ENCODE measurements at places on chromosomes 16 and 17.

DNA sequence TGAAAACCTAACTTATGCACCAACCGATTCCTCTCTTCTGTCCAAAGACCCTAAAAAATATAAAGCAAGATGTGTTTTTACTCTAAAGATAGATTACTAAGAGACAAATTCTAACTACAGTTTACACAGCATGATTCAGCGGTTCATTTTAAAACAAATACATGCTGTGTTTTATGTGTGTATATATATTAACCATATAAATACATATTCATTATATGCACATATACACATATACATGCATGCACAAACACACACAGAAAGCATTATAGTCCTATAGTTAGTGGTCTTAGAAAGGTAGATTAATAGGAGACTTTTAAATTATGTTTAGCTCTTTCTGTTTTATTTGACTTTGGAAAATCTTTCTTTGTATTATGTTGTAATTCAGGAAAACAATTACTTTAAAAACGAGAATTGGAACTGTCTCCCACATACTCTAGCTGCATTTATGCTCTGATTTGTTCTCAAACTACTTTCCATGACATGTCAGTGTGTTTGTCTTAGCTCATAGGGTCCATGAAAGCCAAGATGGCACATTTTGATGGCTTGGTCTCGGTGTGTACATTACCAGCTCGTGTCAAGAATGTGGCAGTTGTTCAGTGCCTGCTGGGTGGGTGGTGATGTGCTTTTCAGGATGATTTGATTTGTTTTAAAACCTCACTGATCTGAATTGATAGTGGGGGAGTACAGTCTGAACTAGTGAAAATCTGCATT is 548.8 kb upstream of the SALL1 start:
- DNase-seq, result no peak

DNA sequence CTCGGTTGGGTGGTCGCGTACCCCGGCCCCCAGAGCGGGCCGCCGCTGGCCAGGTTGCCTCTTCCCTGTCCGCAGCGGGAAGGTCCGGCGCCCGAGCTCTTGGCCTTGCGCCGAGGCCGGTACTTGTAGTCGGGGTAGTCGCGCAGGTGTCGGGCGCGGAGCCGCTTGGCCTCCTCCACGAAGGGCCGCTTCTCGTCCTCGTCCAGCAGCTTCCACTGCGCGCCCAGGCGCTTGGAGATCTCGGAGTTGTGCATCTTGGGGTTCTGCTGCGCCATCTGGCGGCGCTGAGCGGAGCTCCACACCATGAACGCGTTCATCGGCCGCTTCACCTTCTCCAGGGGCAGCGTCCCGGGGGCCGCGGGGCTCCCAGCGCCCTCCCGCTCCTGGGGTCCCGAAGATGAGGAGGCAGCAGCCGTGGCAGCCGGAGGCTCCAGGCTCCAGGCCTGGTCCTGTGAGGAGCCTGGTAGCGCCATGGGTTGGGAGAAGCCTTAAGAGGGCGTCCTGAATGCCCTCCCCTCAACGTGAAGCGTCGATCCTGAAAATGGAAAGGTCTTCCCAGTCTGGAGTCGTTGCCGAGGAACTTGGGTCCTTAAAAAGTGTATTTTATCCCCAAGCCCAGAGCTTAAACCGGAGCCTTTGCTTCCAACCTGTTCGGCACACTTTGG is 558 bp downstream of the SOX15 start:
- peak; percentile 42 for DNase-seq

DNA sequence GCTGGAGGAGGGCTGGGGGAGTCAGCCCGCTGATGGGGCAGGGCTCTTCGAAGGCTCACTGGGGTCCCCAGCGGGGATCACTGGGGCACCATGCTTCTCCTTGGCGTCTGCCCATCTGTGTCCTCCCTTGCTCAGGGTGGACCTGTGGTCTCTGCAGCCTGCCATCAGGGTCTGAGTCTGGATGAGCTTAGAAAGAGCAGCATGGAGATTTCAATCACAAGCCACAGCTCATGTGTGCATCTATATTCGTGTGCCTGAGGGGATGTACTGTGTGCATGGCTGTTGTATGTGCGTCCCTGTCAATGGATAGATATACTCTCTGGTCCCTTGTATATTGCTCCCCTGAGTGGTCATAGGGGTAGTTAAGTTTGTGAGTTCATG is 126.6 kb upstream of the SDK2 start:
- no peak for DNase-seq

DNA sequence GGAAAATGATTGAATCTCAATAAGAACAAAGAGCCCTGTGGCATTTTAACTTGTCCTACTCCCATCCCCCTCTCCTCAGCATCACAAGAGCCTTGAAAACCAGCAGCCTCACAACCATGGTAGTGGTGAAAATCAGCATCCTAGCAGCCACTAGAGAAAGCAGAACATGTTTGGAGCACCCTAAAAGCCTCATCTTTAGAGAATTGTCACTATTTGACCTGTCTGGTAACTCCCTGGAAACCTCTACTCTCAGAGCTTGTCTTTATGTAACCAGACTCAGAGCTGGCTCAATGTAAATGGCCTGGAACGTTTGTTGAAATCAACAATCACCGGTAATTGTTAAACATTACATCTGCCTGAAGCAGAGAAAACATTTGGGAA is 70.8 kb downstream of the MMD start:
- DNase-seq, result no peak

DNA sequence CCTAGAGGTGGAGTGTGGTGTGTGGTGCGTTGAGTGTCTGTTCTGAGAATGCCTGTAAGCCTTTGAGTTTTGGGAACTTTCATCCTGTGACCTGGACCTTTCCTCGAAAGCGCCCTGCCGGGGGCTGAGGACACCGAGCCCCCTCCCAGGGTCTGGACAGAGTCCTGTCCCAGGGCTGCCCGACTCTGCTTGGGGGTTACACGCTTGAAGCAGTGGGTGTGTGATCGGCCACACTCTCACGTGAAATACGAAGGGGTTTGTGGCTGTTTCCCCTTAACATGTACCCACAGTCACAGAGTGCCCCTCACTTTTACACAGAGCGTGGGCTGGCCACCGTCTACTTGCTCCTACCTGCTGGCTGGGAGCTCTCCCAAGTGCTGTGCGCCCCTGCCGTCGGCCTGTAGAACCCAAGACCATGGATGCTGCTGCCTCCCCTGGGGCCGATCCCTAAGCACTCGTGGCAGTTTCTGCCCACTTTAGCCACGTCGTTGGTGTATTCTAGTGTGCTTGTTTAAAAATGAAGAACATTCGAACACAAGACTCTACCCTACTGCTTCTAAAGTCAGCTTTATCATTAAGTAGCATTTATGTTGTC is 6.8 kb downstream of the ZNF750 start:
- DNase-seq, result no peak

DNA sequence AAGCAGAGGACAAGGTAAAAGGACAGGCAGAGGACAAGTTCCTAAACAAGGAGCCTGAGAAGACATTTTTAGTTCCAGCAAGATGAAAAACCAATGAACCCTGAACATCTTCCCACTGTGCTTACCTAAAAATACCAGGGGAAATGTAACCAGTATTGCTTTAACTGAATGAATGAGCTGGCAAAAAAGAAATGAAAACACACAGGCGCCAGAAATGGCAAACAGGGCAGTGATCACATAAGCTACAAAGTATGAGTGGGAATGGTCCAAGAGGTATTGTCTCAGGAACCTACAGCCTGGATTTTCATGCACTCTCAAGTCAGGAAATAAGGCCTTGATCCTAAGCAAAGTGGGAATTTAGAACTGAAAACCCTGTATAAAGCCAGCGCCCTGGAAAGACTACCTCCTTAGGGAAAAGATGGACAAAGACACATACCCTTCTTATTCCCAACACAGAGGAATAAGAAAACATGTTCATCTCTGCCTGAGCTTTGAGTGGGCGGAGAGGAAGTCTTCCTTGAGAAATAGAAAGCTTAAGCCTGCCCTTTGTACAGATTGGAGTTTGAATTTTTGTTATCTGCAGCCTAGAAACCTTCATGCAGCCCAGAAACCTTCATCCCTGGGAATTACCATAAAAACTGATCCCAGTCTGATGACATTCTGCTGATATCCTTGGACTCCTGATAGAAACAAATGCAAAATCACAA is 2.1 kb downstream of the CMTM2 start:
- DNase-seq, result no peak

- peak; percentile 8 for DNase-seq
These were observed 19.8 kb downstream of the HOXB1 start for GRCh38 chr17:48510761-48511604.

DNA sequence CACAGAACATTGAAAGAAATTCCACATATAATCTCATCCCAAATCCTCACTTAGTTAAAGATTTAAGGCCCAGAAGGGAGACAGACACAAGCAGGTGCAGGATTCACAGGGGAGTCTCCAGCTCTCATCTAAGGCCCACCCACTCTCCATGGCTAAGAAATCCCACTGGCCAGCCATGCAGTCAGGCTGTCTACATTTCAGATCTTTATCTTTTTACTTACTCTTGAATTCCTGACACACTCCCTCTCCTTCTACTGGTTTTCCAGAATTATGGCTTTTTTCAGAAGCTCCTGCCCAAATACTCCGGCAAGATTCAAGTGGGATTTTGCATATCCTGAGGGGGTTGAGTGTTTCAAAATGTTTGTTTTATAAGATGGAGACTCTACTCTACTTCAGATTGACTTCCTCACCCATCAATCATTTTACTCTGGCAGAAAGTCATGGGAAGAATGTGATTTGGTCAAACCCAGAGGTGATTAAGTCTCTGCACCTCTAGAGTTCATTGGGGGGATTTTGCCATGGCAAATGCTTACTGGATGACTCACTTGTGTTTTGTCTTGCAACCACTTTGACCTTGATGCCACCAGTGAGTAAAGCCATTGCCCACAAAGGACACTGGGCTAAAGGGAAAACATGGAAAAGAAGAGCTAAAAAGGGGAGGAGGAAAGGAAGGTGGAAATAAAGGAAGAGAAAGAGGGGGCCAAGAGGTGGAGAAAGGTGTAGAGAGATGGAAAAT is 688.8 kb upstream of the SALL1 start:
- no peak for DNase-seq

GRCh38 chr17:48569674-48570324 is 8.4 kb downstream of the HOXB4 start:
- no peak for DNase-seq

GRCh38 chr17:27919079-27919478 is 25.9 kb upstream of the LYRM9 start:
- DNase-seq, result no peak

DNA sequence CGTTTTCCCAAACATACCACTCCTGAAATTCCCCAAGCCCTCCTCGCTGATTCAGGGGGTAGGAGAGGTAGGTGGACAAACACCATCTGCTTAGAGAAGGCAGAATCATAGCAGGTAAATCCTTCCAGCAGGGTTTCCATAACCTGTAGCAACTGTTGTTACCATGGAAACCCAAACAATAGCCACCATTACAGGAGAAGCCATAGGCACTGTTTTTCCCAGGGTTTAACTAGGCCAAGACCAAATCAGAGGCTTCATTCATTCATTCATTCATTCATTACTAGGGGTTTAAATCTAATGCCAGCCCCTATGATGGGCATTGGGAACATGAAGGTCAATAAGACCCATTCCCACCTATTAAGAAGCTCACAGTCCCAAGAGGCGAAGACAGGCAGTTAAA is 25.5 kb upstream of the CIITA start:
- DNase-seq, result no peak

DNA sequence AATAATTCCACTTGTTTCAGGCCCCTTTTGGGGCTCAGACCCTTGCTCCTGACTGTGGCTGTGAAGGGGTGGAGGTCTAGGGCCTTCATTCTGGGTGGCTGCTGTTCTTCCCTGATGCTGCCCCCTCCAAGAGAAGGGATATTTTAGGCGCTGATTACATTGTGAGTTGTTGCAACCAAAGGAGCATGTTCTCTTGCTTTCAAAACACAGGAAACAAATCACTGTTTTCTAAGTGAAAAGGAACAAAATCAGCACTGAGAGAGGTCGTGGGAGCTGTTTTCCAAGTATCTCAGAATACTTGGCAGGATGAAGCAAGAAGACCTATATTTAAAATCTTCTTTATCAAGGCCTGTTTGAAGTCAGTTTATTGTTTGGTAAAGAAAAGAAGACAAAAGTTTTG is 25.3 kb upstream of the SEC14L1 start:
- DNase-seq, result no peak

DNA sequence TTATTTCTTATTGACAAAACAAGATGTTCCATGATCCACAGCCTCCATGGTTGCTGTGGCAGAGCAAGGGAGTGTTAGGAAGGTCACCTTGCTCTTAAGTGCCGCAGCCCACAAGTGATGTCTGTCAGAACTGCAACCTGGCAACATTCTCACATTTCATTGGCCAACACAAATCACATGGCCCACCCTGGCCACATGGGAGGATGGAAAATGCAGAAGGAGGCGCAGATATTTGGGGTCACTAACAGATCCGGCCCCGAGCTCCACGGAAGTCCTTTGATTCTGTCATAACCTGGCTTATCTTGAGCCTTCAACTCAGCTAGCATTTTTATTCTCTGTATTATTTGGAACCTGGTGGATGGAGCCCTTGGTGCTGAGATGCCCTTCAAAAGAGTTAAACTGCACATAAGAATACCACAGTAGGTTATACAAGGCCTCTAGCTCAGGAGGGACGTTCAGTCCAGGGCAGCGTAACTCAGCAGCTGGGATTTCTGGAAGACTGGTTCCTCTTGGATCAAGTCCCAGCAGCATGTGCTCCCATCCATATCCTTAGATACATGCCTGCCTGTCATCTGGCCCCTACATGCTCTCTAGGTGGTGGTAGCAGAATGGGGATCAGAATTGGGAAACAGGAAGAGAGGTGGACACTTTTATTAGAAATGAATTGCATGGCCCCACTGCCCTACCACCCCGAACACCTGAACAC is 508.1 kb downstream of the HAPSTR1 start:
- no peak for DNase-seq

- DNase-seq, result no peak
These were observed 443.4 kb upstream of the SOX9 start for GRCh38 chr17:71677439-71677838.

DNA sequence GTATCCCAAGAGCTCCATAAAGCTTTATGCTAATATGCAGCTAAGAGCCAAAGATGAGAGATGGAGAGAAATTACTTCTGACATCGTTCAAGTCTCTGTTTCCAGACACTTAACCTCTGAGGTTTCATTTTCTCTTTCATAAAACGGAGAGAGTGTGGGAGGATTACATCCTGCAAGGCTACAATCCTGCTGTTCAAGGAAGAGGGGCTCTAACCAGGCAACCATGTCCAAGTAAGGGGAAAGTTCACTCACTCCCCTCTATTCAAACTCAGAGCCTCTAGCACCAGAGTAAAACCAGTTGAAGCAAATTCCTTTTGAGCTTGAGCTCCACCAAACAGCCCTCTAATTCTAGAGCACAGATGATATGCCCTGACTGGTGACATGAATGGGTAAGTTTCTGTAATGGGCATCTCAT is 397.4 kb downstream of the NPIPA8 start:
- DNase-seq, result no peak

DNA sequence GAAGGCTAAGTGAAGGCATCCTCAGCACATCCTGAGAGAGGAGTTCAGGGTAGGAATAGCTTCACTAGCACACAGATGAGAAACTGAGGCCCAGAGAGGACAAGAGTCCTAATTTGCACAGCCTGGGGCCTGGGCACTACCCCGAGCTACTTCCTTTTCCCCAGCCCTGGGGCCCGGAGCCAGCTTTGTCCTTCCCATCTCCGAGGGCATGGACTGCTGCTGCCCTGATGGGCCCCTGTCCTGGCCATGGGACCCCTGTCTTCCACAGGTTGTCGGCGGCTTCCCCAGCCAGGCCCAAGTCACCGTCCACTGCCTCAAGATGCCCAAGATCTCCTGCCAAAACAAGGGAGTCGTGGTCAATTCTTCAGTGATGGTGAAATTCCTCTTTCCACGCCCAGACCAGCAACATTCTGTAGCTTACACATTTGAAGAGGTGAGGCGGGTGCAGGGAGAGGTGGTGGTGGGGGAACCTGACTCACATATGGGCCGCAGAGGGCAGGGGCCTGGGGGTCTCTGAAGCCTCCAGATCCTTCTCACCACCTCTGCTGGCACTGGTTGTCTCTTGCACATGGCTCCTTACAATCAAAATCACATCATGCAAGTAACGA is 11.4 kb upstream of the NLRC5 start:
- no peak for DNase-seq
